ENCODE measurements at places on chromosomes 16 and 17.
A peak's percentile ranks its signal among the peaks of the same experiment; 100 is the strongest.

GRCh38 chr17:79657036-79657435 lies 46.2 kb upstream of the RBFOX3 start:
- no peak for DNase-seq

DNA sequence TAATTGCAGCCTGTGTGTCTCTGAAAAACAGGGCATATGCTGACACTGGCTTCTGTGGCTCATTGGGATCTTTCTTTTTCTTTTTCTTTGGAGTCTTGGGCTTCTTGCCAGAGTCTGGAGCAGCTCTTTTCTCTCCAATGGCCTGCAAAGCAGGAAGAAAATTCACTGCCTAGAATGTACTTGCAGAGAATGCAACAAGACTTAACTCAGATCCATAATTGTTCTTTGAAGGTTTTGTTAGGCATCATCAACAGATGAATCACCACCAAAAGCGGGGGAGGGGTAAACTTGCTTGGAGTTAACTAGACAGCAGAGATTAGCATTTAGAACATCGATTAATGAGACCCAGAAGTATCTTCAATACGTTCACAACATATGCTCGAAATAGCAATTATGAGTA lies 100.9 kb downstream of the TOX3 start:
- DNase-seq: no peak

DNA sequence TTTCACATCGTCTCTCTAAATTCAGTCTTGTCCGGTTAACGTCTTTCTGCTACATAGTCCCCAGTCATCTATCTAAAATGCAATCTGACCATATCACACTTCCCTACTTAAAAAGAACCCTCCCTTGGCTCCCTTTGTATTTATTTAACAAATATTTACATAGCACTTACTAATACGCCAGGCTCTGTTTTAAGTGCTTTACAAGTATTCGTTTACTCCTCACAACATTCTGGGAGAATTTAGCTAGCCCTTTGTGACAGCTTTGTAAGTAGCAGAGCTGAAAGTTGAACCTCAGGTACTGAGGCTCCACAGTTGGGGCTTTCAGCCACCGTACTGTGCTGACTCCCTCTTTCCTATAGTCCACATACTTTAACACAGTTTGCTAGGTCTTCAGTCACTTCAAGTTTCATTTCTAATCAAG lies 9.2 kb downstream of the PAFAH1B1 start:
- no peak for DNase-seq

DNA sequence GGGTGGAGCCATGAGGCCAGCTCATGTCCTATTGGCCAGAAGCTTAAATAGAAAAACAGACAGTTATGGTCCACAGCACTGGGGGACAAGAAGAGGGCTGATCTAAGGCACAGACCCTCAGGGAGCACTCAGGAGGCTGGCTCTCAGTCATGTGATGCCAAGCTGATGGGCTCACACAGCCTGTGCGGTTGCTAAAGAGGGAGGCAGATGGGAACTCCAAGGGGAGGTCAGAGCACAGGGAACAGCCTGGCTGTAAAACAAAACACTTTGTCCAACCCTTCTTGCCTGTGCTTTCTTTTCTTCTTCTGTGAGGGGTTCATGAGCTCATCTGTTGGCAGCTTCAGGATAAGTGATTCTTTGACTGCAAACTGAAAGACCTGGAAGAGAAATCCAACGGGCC lies 27.2 kb downstream of the CNTNAP1 start:
- DNase-seq: no peak

GRCh38 chr17:77254951-77255825 lies 114.4 kb downstream of the SEC14L1 start:
- peak; percentile 36 for DNase-seq

- no peak for DNase-seq
These were observed 12.1 kb upstream of the CHP2 start for GRCh38 chr16:23742766-23743165.

GRCh38 chr17:50675627-50676026 lies 32.1 kb downstream of the ANKRD40 start:
- DNase-seq: no peak

DNA sequence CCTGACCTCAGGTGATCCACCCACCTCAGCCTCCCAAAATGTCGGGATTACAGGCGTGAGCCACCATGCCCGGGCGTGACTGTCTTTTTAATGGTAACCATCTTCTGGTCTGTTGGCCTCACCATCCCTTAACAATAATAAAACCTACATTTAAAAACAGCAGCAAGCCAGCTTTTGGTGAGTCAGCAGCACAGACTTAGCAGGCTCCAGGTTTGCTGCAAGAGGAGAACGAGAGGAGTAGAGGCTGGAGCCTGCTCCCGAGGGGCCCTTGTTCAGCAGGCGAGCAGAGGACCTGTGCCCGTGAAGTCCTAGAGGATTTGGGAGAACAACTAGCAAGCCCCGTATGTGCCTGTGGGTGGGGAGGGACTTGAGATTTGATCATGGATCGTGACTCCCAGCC lies 35.7 kb downstream of the MYH13 start:
- DNase-seq: no peak

DNA sequence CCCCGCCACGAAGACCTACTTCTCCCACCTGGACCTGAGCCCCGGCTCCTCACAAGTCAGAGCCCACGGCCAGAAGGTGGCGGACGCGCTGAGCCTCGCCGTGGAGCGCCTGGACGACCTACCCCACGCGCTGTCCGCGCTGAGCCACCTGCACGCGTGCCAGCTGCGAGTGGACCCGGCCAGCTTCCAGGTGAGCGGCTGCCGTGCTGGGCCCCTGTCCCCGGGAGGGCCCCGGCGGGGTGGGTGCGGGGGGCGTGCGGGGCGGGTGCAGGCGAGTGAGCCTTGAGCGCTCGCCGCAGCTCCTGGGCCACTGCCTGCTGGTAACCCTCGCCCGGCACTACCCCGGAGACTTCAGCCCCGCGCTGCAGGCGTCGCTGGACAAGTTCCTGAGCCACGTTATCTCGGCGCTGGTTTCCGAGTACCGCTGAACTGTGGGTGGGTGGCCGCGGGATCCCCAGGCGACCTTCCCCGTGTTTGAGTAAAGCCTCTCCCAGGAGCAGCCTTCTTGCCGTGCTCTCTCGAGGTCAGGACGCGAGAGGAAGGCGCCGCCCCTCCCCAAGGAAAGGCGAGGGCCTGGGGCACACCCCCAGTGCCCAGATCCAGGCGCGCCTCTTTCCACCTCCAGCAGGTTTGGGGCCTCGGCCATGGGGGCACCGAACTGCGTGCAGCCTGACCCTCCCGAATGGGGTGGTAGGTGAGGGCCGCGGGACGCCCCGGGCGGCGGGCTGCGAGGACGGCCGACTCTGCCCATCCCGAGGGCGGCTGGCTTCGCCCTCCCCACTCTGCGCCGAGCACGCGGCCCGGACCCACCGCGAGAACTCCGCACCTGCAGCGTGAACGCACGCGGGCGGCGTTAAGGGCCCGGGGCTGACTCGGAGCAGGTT lies 664 bp downstream of the HBQ1 start:
- peak; percentile 58 for DNase-seq

- no peak for DNase-seq
These were observed 43.7 kb downstream of the TMEM132E start for GRCh38 chr17:34622862-34623623.

DNA sequence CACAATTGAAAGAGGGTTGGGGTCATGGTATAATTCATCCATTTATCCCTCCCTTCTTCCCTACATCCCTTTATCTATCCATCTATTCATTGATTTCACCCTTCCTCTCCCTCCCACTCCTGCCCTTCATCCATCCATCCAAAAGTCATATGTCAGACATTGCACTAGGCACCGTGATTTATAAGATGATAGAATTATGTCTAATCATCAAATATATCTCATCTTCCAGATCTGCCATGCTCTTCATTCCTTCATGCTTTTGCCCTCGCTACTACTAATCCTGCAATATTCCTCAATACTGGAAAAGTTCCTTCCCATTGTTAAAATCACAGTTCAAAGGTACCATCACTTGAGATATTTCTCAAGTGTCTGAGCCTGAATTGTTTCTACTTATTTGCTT lies 335.2 kb upstream of the CDH11 start:
- no peak for DNase-seq

GRCh38 chr16:74999219-74999608 lies 390 bp downstream of the ZNRF1 start:
- DNase-seq: no peak

DNA sequence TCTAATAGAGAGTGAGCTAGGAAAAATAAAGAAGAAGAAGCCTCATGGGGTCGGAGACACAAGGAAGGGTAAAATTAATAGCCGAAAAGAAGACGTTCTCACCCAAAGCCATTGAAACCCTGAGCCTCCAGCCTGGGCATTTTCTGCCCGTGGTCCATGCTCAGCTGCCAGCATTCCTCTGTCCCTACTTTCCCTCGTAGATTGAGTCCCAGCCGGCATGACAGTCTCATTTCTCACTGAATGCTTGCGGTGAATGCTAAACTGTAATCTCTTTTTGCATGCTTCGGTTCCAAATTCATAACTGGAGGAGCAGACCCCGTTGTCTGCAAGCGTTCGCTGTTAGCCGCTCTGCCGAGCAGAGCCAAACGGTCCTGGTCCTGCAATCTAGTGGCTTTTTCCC lies 54.0 kb upstream of the COX10 start:
- DNase-seq: no peak

DNA sequence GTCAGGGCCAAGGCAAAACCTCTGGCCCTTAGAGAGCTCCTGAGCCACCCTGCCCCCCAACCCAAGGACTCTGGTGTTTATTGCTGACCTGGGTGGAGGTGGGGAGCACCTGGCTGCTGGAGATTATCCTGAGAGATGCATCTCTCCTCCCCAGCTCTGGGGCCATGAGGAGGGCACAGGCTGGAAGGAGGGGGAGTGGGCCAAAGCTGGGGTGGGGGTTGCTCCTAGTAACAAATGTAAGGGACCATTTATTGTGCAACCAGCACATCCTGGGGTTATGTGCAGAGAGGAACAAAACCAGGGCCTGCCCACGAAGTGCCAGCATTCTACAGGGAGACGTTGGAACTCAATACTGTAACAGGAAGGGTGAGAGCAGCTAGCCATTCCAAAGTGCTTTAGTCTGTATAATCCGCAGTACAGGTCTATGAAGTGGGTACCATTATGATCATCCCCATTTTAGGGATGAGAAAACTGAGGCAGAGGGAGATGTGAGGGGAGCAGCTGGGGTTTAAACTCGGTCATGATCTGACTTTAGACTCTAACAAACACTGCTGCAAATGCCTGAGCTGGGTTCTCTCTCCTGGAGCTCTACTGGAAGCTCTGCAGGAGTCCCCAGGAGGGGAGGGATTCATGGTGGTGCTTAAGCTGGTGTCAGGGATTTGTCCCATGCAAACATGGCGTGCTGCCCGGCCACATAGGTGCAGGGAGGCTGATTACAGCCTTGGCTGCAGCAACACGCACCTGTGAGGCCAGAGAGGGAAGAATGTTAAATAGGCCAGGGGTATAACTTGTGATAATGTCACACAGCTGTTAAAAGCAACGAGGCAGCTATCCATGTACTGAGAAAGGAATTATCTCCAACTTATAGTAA lies 1.4 kb upstream of the RHBDF2 start:
- no peak for DNase-seq

- DNase-seq: no peak
These were observed 9.4 kb upstream of the MYLK3 start for GRCh38 chr16:46757339-46758050.

- no peak for DNase-seq
These were observed 64.7 kb downstream of the ABCC12 start for GRCh38 chr16:48091117-48091516.

GRCh38 chr17:74049167-74049966 lies 154.1 kb upstream of the RPL38 start:
- no peak for DNase-seq

- no peak for DNase-seq
These were observed 51.4 kb upstream of the TMEM132E start for GRCh38 chr17:34527908-34528470.

- DNase-seq: peak; percentile 22
These were observed 52.0 kb downstream of the CBFA2T3 start for GRCh38 chr16:88924834-88925539.

GRCh38 chr16:19578378-19578971 lies 23.0 kb downstream of the VPS35L start:
- DNase-seq: no peak

DNA sequence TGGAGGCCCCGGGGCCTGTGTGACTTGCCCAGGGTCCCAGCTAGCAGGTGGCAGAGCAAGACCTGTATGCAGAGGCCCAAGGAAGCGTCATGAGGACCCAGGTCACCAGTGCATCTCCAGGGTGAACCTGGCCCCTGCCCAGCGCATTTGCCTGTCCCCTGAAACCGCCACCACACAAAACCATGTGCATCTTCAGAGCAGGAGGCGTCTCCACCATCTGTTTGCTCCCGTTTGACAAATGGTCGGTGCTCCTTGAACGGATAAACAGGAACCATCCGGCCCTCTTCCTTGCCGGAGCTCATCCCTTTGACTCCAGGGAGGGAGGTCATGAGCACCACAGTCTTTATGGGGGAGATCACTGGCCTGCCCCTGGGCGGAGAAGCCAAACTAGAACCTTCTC lies 62.5 kb downstream of the JPH3 start:
- no peak for DNase-seq

DNA sequence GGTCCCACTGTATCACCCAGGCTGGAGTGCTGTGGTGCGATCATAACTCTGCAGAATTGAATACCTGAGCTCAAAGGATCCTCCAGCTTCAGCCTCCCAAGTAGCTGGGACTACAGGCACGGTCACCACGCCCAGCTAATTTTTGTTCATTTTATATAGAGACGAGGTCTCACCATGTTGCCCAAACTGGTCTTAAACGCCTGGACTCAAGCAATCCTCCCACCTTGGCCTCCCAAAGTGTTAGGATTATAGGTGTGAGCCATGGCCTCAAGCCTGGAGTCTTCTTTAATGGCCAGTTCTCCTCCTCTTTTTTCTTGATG lies 484 bp downstream of the CD300LB start:
- DNase-seq: no peak

- no peak for DNase-seq
These were observed 18.6 kb downstream of the TMEM98 start for GRCh38 chr17:32946375-32947135.

DNA sequence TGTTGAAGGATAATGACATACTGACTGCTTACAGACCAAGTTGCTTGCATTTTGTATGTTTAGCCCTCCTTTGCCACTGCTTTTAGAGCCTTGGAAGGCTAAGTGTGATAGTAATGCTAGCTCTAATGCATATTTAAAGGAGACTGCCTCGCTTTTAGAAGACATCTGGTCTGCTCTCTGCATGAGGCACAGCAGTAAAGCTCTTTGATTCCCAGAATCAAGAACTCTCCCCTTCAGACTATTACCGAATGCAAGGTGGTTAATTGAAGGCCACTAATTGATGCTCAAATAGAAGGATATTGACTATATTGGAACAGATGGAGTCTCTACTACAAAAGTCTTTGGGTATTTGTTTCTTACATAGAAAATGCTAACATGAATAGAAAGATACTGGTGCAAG lies 19.1 kb downstream of the CAPNS2 start:
- no peak for DNase-seq

DNA sequence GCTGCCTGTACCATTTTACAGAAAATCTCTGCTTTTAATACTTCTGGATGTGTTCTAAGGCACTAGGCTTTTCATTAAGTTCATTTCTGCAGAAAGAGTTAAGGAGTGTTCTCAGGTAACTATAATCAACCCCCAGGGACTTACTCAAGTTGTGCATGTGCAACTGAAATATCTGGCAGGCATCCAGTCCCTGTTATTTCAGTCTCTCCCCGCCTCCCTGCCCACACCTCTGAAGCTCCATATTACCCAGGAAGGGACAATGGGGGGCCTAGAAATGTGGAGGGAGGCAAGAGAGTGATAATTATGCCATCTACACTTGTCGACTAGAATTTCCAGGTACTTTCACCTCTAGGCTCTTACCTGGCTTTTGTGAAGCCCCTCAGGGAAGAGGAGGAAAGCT lies 432.2 kb downstream of the MAF start:
- no peak for DNase-seq

- no peak for DNase-seq
These were observed 85.2 kb downstream of the GLG1 start for GRCh38 chr16:74521691-74522090.

- DNase-seq: no peak
These were observed 9.5 kb upstream of the ZNF750 start for GRCh38 chr17:82849076-82849945.
